ENCODE measurements at places on chromosomes 16 and 17.

DNA sequence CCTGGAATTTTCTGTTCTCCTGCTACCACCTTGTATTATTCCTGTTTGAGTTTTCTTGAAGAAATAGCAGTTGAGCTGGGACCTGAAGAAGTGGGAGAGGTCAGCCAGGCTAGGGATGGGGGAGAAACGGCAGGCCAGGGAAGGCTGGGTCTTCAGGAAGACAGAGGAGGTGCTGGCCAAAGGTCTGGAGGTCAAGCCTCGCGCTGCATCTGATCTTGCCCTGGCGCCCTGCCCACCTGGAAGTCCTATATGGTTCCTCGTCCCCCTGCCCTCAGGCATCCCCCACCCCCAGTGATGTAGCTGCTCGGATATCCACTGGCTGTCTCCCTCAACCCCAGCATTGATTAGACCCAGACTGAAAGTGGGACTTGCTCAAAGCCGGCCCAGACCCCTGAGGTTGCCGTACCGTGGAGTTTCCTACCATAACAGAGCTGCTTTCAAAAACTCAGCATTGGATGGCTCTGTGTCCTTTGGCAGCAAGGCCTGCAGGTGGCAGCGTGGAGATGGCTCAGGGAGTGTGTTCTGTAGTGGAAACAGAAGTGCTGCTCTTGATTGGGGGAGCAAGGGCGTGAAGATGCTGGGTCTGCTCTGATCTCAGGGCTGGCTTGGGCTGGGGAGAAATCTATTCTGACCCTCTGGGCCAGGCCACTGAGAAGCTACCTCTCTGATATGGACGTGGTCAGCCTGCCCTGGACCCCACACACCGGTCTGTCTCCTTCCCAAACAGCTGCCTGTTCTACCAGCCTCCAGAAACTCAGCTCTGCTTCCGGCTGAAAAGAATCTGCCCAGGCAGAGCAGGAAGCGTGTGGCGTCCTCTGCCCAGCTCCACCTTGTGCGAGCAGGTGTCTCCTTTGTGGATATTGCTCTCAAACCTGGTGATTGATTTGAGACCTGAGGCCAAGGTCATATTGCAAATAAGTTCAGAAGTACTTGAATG, 107.0 kb upstream of the CACNG5 start:
- DNase-seq = no peak

- no peak for DNase-seq
Observed at GRCh38 chr17:56319531-56319930, 166.3 kb downstream of the ANKFN1 start.

DNA sequence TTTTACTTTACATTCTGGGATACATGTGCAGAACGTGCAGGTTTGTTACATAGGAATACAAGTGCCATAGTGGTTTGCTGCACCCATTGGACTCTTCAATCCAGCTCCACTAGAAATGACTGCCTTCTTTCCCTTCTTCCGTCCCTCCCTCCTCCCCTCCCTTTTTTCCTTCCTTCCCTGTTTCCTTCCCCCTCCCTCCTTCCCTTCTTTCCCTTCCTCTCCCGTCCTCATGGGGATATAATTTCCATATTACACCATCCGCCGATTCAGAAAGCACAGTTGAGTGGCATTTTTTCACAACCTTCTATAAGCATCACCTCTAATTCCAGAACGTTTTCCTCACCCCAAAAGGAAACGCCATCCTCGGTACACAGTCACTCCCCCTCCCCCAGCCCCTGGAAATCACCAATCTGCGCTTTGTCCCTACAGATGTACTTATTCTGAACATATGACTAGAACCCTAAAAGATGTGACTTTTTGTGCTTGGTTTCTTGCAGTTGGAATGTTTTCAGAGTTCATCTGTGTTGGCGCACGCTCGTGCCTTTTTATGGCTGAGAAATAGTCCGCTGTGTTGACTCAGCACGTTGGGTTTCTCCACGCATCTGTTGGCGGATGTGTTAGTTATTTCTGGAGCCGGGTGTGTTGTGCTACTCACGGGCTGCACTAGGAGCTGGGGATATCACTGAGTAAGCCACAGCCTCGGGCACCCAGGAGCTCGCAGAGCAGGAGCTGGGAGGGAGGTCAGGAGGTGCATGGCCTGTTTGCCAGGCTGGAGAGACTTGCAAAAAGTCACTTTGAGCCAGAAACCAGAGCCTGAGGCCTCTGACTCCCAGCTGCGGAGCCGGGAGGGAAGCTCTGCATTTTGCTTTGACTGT, 336.4 kb downstream of the SEC14L1 start:
- DNase-seq = no peak

DNA sequence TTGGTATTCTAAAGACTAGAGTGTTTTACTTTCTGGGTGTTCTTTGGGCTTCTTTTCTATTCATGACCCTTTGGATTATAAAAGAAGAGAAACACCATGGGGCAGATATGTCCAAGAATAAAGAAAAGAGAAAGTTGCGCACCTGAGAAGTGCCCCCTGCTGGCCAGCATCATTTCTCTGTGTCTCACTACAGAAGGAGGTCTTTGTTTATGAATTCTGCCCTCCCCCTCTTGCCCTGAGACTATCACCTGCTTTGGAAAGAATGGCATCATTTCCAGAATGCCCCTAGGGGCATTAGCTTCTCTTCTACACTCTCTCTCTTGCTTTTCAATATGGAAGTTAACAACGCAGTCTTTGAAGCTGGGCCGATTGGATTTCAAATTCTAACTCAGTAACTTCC, 45.0 kb downstream of the CDH13 start:
- DNase-seq = no peak

GRCh38 chr16:56709443-56710040, 20.4 kb upstream of the NUP93 start:
- DNase-seq = no peak

GRCh38 chr17:72184805-72185204, 64.0 kb downstream of the SOX9 start:
- no peak for DNase-seq

- DNase-seq = no peak
Observed at GRCh38 chr16:67708368-67708771, 10.7 kb downstream of the GFOD2 start.

- DNase-seq = no peak
Observed at GRCh38 chr16:71464231-71464630, 2.2 kb upstream of the ZNF23 start.

GRCh38 chr17:20156196-20157000, 147.2 kb downstream of the SPECC1 start:
- DNase-seq = no peak

GRCh38 chr16:14399378-14400284, 230.4 kb downstream of the PARN start:
- no peak for DNase-seq

- DNase-seq = no peak
Observed at GRCh38 chr16:72677662-72678447, 370.1 kb downstream of the ZFHX3 start.

Data from stimulated activated CD8-positive, alpha-beta memory T cell treated with anti-CD3 and anti-CD28 coated beads, Interleukin-4, amount 100 ng/mL, for 1 hour (primary cell).